ENCODE measurements at places on chromosomes 4 and X. TPM values are rescaled to one million over a fixed set of nuclear protein-coding genes. Genes with fewer than 3 reads are reported as not detected.

FOXR2 gene
- polyA plus RNA-seq, result 6.3 TPM

ITIH6 gene
- not detected for polyA plus RNA-seq

MSX1 gene
- polyA plus RNA-seq, result 1.5 TPM

CSAG1 gene
- polyA plus RNA-seq, result 55.8 TPM

ADGRG4 gene
- polyA plus RNA-seq, result not detected

HOPX gene
- polyA plus RNA-seq, result 0.08 TPM

- no peak for DNase-seq
These were observed 193.9 kb upstream of the PCDH10 start for GRCh38 chr4:132955146-132955545.

- DNase-seq, result no peak
These were observed 872.1 kb downstream of the PCDH7 start for GRCh38 chr4:31592293-31592692.

GRCh38 chrX:84156821-84157220 lies 31.2 kb downstream of the RPS6KA6 start:
- no peak for DNase-seq

GRCh38 chr4:91525621-91526020 lies 778.1 kb upstream of the GRID2 start:
- no peak for DNase-seq

DNA sequence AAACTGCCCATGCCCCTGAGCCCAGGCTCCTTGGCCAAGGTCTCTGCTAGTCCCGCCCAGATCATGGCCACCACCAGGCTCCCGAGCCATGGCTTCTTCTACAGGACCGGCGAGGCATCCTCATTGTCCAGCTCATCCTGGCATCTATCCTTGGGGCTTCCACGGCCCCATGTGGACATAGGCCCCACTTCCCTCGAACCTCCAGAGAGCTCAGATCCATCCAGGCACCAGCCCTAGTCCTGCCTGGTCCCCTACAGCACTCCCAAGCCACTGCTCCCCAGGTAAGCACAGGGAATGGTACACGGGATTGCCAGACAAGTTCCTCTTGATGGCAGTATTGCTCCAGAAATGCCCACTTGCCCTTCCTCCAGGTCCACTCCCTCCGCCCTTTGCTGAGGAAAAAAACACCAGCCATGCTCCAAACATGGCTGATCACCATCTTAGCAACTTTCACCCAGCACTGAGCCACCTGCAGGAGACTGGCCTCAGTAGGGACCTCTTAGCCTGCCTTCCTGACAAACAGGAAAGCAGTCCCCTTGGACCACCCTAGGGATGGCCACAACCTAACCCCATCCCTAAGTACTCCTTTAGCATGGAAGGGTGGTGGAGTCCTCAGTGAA lies 272.1 kb upstream of the AGTR2 start:
- peak; percentile 37 for DNase-seq

DNA sequence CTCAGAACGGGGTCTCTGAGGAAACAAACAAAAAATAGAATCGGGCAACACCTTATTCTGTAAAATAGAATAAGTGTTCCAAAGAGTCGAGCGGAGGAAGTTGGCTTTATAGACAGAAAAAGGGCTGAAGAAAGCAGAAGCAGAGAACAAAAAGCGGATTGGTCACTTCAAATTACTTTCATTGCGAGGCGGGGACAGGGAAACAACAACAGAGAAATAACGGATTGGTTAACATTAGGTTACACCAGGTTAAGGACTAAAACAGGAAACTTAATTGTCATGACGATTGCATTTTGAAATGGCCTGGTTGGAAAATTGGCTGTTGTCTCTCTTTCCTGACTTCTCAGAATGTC lies 433 bp upstream of the COQ2 start:
- DNase-seq, result peak; percentile 23

All from SK-N-SH (cell line).